ENCODE measurements at places on chromosomes 3 and 15. TPM values are rescaled to one million over a fixed set of nuclear protein-coding genes. Genes with fewer than 3 reads are reported as not detected.

GP9 gene
- not detected for total RNA-seq

MAGEL2 gene
- total RNA-seq: 1.5 TPM

SLC51B gene
- total RNA-seq: not detected

A4GNT gene
- total RNA-seq: not detected

CHDH gene
- 0.81 TPM for total RNA-seq

SNX1 gene
- 101 TPM for total RNA-seq

FETUB gene
- total RNA-seq: not detected

- DNase-seq: no peak
These were observed 668.3 kb upstream of the ZNF385D start for GRCh38 chr3:22419261-22419660.

DNA sequence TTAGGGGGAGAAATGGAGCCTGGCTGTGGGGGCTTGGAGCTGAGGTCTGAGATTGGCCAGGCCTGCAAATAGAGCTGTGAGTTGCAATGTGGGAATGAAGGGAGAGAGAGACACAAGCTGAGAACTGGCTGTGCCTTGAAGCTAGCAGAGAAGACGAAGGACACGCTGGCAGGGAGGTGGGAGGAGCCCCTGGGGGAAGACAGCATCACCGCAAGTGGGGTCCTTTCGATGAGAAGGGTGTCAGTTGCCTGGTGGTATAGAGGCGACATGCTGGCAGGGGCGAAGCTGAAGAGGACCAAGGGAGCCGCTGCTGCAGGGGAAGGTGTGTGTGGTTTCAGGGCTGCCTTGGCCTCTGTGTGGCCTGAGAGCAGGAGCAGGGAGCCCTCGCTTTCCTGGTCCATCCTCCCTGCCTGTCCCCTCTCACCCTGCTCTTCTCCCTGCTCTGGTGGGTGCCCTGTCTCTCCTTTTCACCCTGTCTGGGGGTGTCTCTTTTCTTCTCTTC, 5.5 kb downstream of the RHCG start:
- no peak for DNase-seq

DNA sequence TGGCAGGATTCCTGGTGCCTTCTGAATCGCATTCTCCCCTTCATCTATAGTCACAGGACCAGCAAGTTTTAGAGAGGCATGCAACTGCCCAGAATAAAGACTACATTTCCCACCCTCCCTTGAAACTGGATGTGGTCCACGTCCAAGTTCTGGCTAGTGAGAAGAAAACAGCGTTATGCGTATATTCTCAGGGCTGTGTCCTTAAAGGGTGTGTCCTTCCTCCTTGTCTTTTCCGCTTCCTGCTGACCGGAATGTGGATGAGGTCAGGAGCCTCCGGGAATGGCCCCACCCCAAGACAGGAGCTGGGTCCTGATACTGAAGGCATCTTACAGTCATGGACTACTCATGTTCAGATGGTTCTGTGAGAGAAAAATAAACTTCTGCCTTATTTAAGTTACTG, 20.2 kb downstream of the CHST2 start:
- DNase-seq: no peak

GRCh38 chr3:40310705-40311104, 1.2 kb downstream of the EIF1B start:
- DNase-seq: no peak

DNA sequence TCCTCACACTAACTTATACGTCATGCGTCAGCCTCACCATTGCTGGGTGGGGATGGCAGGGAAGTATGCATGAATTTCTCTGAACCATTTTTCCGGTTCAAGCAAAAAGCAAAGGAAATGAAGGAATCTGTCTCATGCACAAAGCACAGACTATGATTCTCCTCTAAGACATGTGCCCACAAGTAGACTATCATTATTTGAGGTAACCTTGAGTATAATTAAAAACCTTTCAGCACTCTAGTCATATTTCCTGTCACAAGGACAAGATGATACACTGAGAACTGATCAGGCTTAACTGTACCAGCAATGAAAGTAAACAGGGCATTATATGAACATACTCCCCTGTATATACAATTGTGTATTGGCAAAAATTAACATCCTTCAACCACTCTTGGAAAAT, 56.7 kb upstream of the TSC22D2 start:
- no peak for DNase-seq

- peak; percentile 49 for DNase-seq
These were observed 46.1 kb upstream of the SLCO2A1 start for GRCh38 chr3:134075846-134076245.

GRCh38 chr3:29178809-29179793, 101.8 kb upstream of the RBMS3 start:
- no peak for DNase-seq

GRCh38 chr3:182710557-182711157, 82.6 kb upstream of the ATP11B start:
- DNase-seq: no peak

- no peak for DNase-seq
These were observed 391.1 kb upstream of the MDFIC2 start for GRCh38 chr3:70703305-70704102.

DNA sequence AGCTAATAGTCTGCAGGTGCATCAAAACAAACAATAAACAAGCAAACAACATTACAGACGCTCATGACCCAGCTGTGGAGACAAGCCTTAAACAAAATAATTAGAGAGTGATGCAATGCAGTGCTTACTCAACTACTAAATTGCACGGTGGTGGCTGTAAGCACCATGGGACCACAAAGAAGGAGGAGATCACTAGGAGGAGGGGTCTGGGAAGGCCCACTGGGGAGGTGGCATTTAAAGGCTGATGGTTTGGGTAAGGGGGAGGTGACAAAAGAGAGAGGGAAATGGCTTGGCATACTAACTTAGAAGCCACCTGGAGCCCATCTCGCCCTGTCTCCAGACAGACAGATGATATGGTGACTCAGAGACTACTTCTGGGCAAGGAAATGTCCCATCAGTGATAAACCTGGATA, 516.7 kb downstream of the FOXP1 start:
- no peak for DNase-seq

- DNase-seq: no peak
These were observed 470.2 kb upstream of the TPRG1 start for GRCh38 chr3:188701485-188701969.

All from osteocyte (in vitro differentiated cells).